Lower lobe of right lung (tissue), 2 donors: ENCODE measurements at places on chromosomes 5 and 9.

DNA sequence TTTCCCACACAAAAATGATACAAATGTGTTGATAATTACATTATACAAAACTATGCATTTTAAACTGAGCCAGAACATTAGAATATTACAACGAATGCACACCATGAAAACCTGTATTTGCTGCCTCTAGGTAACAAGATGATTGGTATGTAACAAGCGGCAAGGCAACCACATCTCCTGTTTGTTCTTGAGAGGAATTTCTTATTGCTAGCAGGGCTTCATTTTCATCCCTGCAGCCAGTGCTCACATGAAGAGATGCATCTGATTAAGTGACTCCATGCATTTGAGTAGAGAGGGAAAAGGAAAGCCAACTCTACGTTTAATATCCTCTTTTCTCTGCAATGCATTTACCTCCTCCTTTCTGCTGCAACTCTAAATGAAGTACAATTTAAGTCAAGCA lies 36.6 kb downstream of the FRMD3 start:
- no peaks in the 10 kb centered on the region for H3K36me3 ChIP-seq
- H3K27me3 ChIP-seq, result no peaks in the 10 kb centered on the region
- no peak for DNase-seq
- no peak overlapping the region for H3K27ac ChIP-seq

GRCh38 chr5:137097203-137097602 lies 401.9 kb downstream of the SPOCK1 start:
- no peak overlapping the region for H3K27ac ChIP-seq
- DNase-seq, result no peak
- H3K4me1 ChIP-seq, result no peaks in the 10 kb centered on the region
- no peaks in the 10 kb centered on the region for H3K36me3 ChIP-seq
- H3K27me3 ChIP-seq, result no peaks in the 10 kb centered on the region

GRCh38 chr5:39340506-39340905 lies 23.8 kb downstream of the C9 start:
- H3K27me3 ChIP-seq, result no peaks in the 10 kb centered on the region
- H3K27ac ChIP-seq, result no peak overlapping the region
- H3K36me3 ChIP-seq, result no peaks in the 10 kb centered on the region
- DNase-seq, result no peak

DNA sequence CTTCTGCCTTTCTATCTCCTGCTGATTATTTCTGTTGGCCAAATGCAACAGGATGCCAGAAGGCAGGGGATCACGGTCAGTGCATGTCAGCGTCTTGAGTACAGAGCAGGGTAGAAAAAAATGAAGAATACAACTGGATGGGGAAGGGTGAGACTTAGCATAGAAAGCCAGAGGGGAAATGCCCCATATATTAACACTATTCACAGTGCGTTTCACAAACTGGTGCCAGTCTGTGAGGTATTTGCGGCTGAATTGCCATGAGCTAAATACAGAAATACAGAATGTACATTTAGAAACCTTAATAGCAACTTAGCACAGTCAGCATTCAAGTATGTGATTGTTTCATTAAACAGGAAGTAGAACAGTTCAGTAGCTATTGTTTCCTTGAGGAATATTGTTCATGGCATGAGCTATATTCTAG lies 31.0 kb upstream of the SLC1A3 start:
- H3K36me3 ChIP-seq, result no peaks in the 10 kb centered on the region
- no peak for DNase-seq
- no peaks in the 10 kb centered on the region for H3K27me3 ChIP-seq
- no peak overlapping the region for H3K27ac ChIP-seq

DNA sequence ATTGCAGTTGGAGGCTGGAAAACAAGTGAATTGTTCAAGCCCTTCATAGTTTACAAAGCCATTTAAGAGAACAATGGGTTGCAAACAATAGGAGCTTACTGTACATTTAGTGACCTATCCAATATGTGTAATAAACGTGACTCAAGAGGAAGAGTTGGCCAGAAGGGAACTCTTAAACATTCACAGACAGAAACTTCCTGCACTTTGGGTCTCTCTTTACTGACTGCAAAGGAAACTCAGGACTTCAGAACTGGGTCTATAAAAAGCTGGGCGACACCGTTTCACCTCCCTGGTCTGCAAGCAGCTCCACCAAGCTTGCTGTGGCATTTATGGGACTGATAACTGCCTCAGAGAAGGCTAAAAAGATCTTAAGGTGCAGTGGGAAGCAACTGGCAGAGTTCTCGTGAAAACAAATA lies 48.7 kb upstream of the SPATA31D4 start:
- no peak overlapping the region for H3K4me3 ChIP-seq
- DNase-seq, result no peak
- peaks cover 6% of the 10 kb centered on the region for H3K4me1 ChIP-seq
- H3K27me3 ChIP-seq, result no peaks in the 10 kb centered on the region
- H3K27ac ChIP-seq, result no peak overlapping the region

- peaks cover 21% of the 10 kb centered on the region for H3K4me1 ChIP-seq
- H3K27me3 ChIP-seq, result no peaks in the 10 kb centered on the region
- H3K27ac ChIP-seq, result no peak overlapping the region
- H3K4me3 ChIP-seq, result no peak overlapping the region
Observed at GRCh38 chr9:134170532-134171315, 6.4 kb upstream of the RNU6ATAC start.

- no peak overlapping the region for H3K4me3 ChIP-seq
- no peak for DNase-seq
- H3K36me3 ChIP-seq, result no peaks in the 10 kb centered on the region
- no peak overlapping the region for H3K27ac ChIP-seq
Observed at GRCh38 chr5:96548905-96549304, 113.3 kb upstream of the CAST start.

DNA sequence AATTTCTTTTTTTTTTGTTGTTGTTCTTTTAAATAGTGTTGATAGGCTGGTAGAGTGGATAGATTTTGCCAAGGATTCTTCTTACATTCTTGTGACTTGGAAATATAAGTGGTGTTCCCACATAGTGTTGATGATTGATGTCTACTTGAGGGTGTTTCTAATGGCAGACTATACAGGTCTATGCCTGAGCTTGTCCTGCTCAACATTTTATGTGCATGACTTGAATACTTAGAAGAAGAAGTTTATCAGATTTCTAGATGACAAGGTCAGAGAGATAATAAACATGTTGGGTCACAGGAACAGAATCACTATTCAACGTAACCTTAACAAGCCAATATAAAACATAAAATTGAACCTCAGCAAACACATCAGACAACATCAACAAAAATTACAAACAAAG lies 24.2 kb downstream of the XRCC4 start:
- H3K27ac ChIP-seq, result no peak overlapping the region
- H3K27me3 ChIP-seq, result no peaks in the 10 kb centered on the region
- peaks cover 5% of the 10 kb centered on the region for H3K4me1 ChIP-seq
- H3K36me3 ChIP-seq, result no peaks in the 10 kb centered on the region
- no peak overlapping the region for H3K4me3 ChIP-seq
- DNase-seq, result no peak

GRCh38 chr9:15104826-15105420 lies 194.7 kb upstream of the FREM1 start:
- no peak overlapping the region for H3K4me3 ChIP-seq
- no peak for DNase-seq
- no peaks in the 10 kb centered on the region for H3K36me3 ChIP-seq
- H3K4me1 ChIP-seq, result no peaks in the 10 kb centered on the region
- no peaks in the 10 kb centered on the region for H3K27me3 ChIP-seq

- no peak for DNase-seq
- no peaks in the 10 kb centered on the region for H3K4me1 ChIP-seq
- H3K36me3 ChIP-seq, result no peaks in the 10 kb centered on the region
- H3K27me3 ChIP-seq, result no peaks in the 10 kb centered on the region
- no peak overlapping the region for H3K4me3 ChIP-seq
- no peak overlapping the region for H3K27ac ChIP-seq
Observed at GRCh38 chr5:113344973-113345940, 89.5 kb downstream of the TSSK1B start.

GRCh38 chr5:155434267-155434666 lies 420.7 kb downstream of the KIF4B start:
- no peaks in the 10 kb centered on the region for H3K4me1 ChIP-seq
- H3K4me3 ChIP-seq, result no peak overlapping the region
- DNase-seq, result no peak
- H3K36me3 ChIP-seq, result no peaks in the 10 kb centered on the region
- no peak overlapping the region for H3K27ac ChIP-seq

- H3K4me1 ChIP-seq, result peaks cover 51% of the 10 kb centered on the region
- peak overlapping the region; percentile 86 for H3K27ac ChIP-seq
- DNase-seq, result no peak
Observed at GRCh38 chr5:16934677-16935153, 1.4 kb downstream of the MYO10 start.

DNA sequence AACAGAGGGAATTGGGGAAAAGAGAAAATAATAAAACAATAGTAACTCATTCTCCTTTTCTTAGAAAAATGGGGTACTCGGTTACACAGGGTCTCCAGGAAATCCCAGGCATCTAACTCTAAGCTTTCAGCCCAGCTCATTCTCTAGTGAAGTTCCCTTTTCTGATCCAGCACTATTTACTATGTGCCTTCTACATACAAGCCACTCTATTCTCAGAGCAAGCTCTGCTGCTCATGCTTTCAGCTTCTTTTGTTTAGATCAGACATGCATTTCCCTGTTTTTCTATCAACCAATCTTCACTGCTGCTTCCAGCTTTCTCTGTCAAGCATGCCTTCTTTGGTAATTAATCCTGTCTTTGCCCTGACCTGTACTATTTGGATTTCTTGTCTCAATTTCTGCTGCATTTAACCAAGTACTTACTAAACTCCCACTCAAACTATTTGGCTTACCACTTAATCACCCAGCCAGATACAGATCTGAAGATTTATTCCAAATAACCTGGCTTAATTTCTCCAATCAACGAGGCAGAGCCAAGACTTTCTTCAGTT lies 25.3 kb downstream of the OSMR start:
- no peak overlapping the region for H3K27ac ChIP-seq
- no peak overlapping the region for H3K4me3 ChIP-seq
- no peaks in the 10 kb centered on the region for H3K27me3 ChIP-seq
- peaks cover 40% of the 10 kb centered on the region for H3K4me1 ChIP-seq
- DNase-seq, result no peak

GRCh38 chr5:112703866-112704820 lies 33.5 kb upstream of the APC start:
- H3K36me3 ChIP-seq, result no peaks in the 10 kb centered on the region
- H3K4me1 ChIP-seq, result peaks cover 9% of the 10 kb centered on the region
- DNase-seq, result no peak

GRCh38 chr5:116942622-116943021 lies 368.0 kb upstream of the SEMA6A start:
- no peaks in the 10 kb centered on the region for H3K36me3 ChIP-seq
- H3K27me3 ChIP-seq, result no peaks in the 10 kb centered on the region
- H3K4me1 ChIP-seq, result no peaks in the 10 kb centered on the region
- H3K4me3 ChIP-seq, result no peak overlapping the region
- DNase-seq, result no peak
- H3K27ac ChIP-seq, result no peak overlapping the region

GRCh38 chr5:153891394-153891793 lies 147.3 kb downstream of the FAM114A2 start:
- H3K4me1 ChIP-seq, result no peaks in the 10 kb centered on the region
- H3K27ac ChIP-seq, result no peak overlapping the region
- no peaks in the 10 kb centered on the region for H3K27me3 ChIP-seq
- H3K4me3 ChIP-seq, result no peak overlapping the region
- H3K36me3 ChIP-seq, result no peaks in the 10 kb centered on the region

DNA sequence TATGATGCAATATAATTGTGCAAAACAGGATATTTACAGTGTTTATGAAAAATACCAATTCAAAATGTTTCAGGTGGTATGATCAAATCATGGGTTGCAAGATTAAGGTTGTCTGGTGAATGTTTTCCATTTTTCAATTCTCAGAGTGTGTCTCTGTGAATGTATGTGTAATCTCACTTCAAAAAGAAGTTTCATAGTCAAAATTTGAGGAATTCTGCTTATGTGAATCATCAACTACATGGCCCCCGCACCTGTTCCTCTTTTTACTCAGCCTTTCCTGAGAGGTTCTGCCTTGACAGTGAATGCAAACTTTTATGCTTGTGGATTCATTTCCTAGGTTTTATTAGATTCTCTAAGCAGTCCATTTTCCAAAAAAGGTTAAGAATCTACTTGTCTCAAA lies 32.1 kb downstream of the KCTD16 start:
- H3K27ac ChIP-seq, result no peak overlapping the region
- H3K27me3 ChIP-seq, result peaks cover 46% of the 10 kb centered on the region
- H3K36me3 ChIP-seq, result no peaks in the 10 kb centered on the region

GRCh38 chr5:2582106-2582505 lies 169.4 kb downstream of the IRX2 start:
- H3K27me3 ChIP-seq, result peaks cover 6% of the 10 kb centered on the region
- no peak overlapping the region for H3K4me3 ChIP-seq
- H3K27ac ChIP-seq, result no peak overlapping the region
- no peak for DNase-seq

DNA sequence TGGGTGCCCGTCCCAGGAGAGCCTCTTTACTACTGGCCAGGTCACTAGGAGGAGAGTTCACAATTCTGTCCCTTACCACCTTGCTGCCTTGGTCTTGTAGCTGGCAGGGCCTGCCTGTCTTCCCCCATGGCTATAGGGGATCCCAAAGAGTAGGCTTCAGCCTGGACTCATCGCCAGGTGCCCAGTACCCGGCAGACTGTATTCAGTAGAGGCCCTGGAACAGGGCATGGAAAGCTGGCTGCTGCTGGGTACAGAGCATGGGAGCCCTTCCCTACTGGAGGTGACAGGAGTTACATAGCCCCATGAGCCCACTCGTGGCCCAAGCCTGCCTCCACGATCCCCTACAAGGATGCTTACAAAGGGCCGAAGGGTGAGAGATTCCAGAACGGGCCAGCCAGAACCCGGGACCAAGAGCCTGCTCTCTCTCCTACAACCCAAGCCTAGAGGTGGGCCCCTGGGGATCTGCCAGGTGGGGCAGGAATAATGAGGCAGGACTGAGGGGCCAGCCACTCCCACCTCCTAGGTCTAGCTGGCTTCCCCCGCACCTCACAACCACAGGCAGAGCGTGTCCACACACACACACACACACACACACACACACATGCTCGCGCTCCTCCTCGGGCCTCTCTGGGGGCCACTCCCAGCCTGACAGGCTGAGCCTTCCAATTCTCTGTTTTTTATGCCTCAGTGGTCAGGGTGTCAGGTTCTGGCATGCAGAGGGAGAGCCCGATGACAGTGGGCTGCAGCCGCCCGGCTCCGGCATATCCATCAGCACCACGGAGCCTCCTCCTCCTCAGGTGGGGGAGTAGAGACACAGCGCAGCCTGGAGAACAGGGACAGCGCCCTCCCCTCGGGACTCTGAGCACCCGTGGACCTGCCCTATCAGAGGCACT lies 186.0 kb downstream of the PAX5 start:
- no peak overlapping the region for H3K4me3 ChIP-seq
- no peak for DNase-seq
- no peaks in the 10 kb centered on the region for H3K4me1 ChIP-seq
- H3K36me3 ChIP-seq, result no peaks in the 10 kb centered on the region

GRCh38 chr9:86445671-86446070 lies 91.5 kb upstream of the TUT7 start:
- no peak for DNase-seq
- no peaks in the 10 kb centered on the region for H3K36me3 ChIP-seq
- H3K4me1 ChIP-seq, result no peaks in the 10 kb centered on the region
- H3K27me3 ChIP-seq, result peaks cover 3% of the 10 kb centered on the region
- H3K27ac ChIP-seq, result no peak overlapping the region
